ENCODE measurements at places on chromosomes 13 and 19.

DNA sequence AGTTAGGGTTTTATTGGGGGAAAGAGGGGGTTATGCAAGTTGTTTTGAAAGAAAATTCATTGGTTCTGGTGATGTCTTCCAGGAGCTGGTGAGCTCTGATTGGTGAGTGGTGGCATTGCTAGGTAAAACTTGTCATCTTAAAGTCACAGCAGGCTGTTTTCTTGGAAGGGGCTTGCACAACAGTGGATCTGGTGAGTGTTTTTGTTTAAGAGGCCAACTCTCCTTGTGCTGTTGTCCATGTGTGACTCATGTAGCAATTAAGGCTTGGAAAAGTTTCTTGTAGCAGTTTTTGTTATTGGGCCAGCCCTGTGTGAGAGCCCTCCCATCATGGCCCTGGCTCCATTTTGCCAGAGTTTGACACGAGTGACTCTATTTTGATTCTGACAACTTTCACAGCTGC lies 109.4 kb downstream of the RFC3 start:
- DNase-seq, result no peak

GRCh38 chr13:110485604-110486003 lies 75.9 kb downstream of the RAB20 start:
- DNase-seq, result no peak

GRCh38 chr19:42816894-42817293 lies 51.4 kb upstream of the PSG8 start:
- DNase-seq, result no peak

GRCh38 chr13:26441476-26441875 lies 116.0 kb upstream of the WASF3 start:
- DNase-seq, result no peak

DNA sequence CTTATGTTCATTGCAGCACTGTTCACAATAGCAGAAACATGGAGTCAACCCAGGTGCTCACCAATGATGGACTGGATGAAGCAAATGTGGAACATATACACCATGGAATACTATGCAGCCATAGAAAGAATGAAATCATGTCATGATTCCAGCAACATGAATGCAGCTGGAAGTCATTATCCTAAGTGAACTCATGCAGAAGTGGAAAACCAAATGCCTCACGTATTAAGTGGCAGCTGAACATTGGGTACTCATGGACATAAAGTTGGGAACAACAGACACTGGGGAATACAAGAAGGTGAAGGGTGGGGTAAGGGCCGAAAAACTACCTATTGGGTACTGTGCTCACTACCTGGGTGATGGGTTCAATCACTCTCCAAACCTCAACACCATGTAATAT lies 915.9 kb downstream of the UQCRFS1 start:
- DNase-seq, result no peak

DNA sequence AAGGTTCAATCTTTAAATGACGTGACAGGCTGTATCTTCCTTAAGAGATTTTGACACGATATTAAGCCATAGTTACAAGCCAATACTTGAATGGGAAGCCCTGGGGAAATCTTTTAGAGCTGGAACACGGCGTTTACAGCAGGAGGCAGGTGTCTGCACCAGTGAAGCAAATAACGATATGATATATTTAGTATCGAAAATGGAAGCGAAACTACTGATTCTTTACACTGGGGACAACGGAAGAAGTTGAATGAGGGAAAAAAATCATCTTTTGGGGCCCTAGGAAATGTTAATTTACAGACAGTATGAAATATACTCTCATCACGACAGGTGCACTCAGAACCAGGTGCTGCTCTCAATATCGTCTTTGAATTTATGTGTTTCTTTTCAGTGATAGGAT lies 793.9 kb upstream of the PCDH20 start:
- DNase-seq, result no peak

DNA sequence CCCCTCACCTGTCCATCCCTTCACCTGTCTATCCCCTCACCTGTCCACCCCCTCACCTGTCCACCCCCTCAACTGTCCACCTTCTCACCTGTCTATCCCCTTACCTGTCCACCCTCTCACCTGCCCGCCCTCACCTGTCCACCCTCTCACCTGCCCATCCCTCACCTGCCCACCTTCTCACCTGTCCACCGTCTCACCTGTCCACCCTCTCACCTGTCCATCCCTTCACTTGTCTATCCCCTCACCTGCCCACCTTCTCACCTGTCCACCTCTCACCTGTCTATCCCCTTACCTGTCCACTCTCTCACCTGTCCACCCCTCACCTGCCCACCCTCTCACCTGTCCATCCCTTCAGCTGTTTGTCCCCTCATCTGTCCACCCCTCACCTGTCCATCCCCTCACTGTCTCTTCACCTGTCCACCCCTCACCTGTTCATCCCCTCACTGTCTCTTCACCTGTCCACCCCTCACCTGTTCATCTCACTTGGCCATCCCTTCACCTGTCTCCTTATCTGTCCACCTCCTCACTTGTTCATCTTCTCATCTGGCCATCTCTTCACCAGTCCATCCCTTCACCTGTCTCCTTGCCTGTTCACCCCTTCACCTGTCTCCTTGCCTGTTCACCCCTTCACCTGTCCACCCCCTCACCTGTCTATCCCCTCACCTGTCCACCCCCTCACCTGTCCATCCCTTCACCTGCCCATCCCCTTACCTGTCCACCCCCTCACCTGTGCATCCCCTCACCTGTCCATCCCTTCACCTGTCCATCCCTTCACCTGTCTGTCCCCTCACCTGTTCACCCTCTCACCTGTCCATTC lies 12.7 kb upstream of the KANK2 start:
- DNase-seq, result no peak

GRCh38 chr13:91272235-91272777 lies 75.2 kb upstream of the MIR17HG start:
- DNase-seq, result no peak

DNA sequence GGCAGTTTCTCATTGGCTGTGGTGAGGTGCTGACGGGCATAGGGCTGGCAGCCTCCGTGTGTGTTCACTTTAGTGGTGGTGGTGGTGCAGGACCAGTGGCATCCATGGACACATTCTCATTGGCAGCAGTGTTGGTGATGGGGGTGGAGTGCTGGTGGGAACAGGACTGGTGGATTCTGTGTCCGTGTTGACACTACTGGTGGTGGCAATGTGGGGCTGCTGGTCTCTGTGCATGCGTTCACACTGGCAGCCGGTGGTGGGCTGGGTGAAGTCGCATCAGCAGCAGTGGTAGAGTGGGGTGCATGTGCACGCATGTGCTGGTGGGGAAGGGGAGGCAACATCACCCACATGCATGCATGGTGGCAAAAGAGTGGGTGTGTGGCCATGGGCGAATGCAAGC lies 1471.4 kb upstream of the PCDH20 start:
- DNase-seq, result no peak

DNA sequence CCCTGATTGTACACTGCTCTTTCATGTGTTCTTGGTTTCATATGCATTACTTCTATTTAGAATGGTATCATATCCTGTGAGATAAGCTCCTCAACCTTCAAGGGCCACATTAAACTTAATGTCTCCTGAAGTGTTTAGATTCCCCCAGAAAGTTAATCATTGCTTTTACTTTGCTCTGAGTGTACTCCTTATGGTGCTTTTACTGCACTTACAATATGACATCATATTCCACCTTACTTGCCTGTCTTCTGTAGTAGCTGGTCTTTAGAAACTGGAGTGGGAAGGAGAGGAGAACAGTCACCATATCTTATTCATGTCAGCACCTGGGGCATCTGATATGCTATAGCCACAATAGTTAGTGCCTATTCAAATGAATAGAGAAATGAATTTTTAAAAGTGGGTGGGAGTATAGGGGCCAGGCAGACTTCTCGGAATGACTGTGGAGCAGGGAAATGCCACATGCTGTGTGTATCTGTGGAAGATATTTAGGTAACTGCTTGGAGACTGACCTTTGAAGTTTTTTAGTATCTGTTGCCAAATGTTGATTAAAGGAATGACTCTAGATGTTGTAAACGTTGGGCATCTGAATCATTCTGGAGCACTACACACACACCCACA lies 40.2 kb downstream of the SLAIN1 start:
- no peak for DNase-seq

Measured in stimulated activated CD4-positive, alpha-beta T cell treated with anti-CD3 and anti-CD28 coated beads, Interleukin-2, amount 100 ng/mL, for 4 hours (primary cell).